ENCODE measurements at places on chromosomes 4 and X.

DNA sequence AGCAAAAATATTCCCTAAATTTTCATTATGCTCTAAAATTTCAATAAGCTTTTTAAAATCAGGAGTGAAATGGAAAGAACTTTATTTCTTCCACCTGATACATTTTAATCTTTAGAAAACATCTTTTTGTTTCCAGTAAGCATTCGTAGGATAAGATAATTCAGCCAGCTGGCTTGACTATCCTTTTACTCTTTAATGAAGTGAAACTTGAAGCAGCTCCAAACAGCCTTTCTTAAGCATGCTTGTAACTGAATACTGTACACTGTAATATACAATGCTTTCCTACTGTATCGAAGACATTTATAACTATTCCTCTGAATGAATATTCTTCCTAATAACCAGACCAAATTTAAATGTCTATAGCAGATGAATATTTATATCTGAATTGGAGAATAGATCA, 98.8 kb downstream of the KLHL4 start:
- no peak for DNase-seq

GRCh38 chr4:6272863-6273660, 3.4 kb downstream of the WFS1 start:
- DNase-seq, result no peak

- DNase-seq, result no peak
Measured at GRCh38 chrX:85303544-85303943, 59.8 kb downstream of the ZNF711 start.

DNA sequence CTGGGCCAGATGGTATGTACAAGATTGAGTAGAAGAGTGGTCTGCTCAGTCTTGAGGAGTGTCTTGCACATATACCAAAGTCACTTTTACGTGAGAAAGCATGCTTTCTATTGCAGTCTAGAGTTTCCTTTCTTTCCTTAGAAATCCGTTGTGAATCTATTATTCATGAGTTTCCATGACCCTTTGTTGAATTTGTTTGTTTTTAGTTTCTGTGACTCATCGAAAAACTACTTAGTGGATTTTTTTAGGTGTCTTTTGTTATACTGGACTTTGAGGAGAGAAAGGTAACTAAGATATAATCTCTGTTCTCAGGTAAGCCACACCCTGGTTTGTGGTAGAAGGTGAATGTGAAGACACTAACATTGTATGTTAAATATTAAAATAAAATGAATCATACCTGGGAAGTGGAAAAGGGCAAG, 23.0 kb downstream of the GALNT7 start:
- no peak for DNase-seq

DNA sequence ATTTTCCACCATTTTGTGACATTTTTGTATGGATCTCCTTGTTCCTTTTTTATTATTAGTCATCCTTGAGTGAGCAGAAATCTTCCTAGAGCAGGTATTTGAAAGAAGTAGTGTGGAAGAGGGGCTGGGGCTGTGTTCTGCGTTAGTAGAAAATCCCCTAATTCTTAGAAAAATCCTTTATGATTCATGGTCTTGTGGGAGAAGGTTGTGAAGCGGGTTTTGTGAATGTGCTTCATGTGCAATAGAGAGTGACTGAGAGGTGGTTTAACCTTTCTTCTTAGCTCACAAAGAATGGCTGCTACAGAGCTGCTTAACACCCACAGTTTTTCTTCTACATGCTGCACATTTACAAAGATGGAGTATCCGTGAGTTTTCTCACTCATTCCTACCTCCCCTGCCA, 220.5 kb downstream of the IDS start:
- DNase-seq, result no peak

DNA sequence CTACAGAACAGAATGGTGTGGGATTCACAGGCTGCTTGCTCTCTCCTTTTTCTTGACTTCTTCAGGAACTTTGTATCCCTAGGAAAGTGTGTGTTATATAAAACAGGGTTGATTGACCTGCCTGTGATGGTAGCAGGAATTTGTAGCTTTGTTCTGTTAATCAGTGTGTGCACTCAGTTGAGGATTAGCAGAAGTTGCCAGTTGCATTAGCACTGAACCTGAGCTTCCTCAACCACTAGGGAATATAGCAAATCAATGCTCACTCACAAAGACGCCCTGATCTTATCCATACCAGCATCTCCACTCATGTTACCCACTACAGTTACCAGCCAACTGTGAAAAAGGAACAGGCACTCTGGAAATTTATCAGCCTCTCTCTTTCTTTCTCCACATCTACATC, 319.1 kb upstream of the EMCN start:
- no peak for DNase-seq

GRCh38 chr4:159018062-159018629, 84.7 kb upstream of the RAPGEF2 start:
- DNase-seq, result no peak

GRCh38 chr4:74042681-74043080, 4.2 kb upstream of the CXCL3 start:
- no peak for DNase-seq

DNA sequence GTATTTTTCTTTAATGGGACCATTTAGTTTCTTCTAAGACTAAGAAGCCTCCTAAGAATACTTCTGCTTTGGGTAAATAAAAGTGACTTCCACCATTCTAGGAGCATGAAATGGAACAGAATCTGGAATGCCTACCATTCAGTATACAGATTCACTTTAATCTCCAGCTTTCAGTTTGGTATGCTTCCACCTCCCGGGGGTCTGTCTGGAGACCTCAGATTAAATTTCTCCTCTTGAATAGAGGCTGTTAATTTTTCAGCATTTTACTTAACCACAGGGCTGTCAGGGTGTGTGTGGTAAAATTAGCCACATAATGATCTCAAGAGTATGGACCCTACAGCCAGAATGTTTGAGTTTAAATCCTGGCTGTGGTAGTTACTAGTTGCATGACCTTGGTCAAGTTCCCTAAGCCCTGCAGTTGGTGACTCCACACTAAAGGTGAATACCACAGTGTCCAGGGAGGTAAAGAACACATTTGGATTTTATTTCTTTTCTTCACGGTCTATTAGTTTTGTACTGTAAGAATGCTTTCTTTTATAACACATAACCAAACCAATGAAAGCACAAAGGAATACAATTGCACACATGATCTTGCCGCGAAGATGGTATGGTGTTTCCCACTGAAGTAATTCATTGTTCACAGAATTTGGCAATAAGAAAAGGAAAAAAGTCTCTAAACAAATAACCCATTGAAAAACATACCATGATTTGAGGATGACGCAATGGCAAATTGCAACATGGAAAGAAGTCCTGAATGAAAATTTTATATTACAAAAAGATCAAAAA, 37.3 kb upstream of the TRIM2 start:
- DNase-seq, result no peak

DNA sequence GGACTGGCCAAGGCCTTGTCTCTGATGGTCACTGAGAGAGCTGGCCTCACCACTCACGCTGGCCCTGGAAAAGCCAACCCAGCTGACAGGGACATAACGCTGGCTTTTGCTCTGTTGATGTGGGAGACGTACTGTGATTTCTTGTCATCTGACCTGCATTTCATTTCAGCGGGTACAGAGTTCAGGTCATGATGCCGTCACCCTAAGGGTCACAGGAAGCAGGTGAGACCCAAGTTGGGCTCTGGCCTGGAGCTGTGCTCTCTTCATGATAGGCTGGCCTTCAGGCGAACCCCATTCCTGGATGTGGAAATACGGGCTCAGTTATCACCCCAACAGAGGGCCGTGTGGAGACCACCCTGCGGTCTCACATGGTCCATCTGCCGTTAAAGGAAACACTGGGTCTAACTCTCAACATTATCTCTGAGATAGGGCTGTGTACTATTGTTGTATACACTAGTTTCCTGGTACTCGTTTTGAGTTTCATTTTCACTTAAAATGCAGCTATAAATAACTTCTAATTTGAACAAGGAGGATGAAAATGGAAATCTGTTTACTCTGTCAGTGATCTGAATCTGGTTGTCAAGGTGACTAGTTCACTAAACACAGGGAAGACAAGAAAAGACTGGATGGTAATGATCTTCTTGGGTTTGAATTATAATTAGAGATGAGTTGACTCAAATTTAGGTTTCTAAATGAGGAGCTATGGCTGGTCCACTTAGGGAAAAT, 89.1 kb downstream of the TBC1D9 start:
- DNase-seq, result no peak

DNA sequence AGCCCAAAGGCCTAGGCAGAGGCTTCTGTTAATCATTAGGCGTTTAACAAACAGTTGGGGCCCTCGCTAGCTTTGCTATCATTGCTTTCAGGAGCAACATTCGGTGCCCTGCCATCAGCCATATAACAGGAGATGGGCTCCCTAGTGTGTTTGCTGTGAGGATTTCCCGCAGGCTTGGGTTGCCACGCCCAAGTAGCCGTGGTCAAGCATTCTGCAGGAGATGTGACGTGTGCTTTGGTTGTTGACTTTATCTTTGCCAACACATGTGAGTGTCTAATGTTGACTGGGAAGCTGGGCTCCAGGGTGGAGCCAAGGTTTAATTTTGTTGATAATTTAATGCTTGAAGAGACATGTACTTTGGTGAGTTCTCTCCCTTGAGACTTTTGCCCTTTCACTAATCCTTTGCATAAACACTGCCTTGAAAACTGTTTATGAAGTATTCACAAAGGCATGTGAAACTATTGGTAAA, 184.6 kb upstream of the KIT start:
- no peak for DNase-seq
